ENCODE measurements at places on chromosomes 13 and 19.

DNA sequence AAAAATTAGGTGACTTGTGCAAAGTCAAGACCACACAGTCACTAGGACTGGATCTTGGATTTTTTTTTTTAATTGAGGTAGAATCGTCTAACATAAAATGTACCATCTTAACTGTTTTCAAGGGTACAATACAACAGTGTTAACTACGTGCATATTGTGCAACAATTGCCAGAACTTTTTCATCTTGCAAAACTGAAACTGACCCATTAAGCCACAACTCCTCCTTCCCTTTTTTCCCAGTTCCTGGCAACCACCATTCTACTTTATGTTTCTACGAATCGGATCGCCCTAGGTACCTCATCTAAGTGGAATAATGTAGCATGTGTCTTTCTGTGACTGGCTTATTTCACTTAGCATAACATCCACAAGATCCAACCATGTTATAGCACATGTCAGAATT lies 37.5 kb upstream of the POMP start:
- no peak for DNase-seq

DNA sequence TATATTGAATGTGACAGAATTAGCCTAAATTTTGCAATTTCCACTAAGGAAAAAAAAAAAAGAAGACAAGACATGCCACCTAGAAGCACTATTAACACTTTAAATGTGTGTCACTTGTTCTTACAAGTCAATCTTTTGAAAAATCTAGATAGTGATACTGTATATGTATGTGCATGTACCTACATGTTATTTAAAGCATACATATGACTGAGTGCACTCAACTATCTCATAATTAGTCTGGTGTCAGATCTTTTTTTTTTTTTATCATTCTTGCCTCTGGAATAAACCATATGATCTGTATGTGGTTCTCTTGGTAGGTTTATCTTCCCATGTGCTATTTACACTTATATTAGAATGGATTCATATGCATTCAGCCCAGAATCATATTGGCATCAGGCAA lies 62.3 kb downstream of the FOXO1 start:
- DNase-seq, result no peak

DNA sequence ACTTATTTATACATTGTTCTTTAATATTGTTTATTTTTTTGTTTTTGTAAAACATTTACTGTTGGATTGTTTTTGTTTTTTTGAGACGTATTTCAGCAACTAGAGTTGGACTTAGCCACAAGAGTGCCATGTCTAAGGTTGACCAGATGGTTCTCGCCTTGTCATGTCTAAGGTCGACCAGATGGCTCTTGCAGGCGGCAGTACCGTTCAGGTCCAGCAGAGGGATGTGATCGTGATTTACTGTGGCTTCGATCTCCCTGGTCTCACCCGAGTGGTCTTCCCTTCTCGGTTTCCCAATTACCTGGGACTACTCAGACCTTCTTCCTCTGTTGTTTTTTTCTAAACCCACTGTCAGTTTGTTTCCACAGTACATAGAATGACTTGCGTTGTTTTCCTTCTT lies 1438.6 kb downstream of the UQCRFS1 start:
- no peak for DNase-seq

DNA sequence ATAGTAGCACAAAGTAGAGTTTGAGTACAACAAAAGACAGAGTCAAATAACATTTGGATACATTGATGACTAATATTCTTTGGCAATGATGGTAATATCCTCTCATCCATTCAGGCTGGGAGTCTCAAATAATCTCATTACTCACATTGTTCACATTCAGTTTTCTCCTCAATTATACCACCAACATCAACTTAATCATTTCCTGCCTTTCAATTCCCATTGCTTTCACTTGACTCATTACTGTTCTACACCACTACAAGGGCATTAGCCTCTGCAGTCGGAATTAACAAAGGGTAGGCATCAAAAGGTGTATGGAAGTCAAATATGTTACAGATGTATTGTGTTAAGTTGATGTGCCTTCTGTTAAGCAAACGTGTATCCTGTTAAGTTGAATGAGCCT lies 518.4 kb upstream of the SLITRK1 start:
- DNase-seq, result no peak

GRCh38 chr19:32189956-32190706 lies 155.3 kb upstream of the ZNF507 start:
- DNase-seq, result no peak

DNA sequence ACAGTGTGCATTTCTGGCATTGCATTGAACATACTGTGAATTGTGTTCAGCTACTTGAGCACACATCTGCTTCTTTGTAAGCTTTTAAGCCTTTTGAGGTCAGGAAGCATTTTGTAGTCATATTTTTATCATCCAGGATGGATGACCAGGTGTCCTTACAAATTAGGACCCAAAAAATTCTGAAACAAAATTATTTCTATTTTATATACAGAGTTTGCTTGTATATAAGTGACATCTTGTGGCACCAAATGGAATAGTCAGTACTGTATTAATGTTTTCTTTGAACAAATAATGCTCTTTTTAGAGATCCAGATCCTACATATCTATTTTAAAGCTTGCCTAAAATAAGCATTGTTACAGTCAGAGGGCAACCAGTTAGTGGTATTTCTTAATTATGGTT lies 9.5 kb upstream of the SUPT20H start:
- no peak for DNase-seq

- no peak for DNase-seq
Observed at GRCh38 chr19:31350693-31351055, 1.4 kb upstream of the TSHZ3 start.

DNA sequence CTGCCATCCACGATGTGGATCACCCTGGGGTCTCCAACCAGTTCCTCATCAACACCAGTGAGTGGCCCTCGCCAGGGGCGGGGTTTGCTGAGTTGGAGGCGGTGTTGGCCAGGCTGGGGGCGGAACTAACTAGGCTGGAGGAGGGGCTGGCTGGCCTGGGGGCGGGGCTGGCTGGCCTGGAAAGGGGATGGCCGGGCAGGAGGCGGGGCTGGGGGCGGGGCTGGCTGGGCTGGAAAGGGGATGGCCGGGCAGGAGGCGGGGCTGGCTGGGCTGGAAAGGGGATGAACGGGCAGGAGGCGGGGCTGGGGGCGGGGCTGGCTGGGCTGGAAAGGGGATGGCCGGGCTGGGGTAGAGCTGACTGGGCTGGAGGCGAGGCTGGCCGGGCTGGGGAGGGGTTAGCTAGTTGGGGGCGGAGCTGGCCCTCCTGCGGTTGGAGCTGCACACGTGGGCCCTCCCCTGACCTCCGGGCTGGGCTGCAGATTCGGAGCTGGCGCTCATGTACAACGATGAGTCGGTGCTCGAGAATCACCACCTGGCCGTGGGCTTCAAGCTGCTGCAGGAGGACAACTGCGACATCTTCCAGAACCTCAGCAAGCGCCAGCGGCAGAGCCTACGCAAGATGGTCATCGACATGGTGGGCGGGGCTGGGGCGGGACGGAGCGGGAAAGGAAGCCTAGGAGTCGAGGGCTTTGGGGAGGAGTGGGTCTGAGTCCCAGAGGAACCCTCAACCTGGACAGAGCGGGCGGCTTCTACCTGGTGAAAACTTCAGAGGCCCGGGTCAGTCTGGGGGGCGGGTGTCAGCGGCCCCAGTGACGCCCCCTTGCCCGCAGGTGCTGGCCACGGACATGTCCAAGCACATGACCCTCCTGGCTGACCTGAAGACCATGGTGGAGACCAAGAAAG lies 41.0 kb downstream of the PDE4A start:
- peak; percentile 96 for DNase-seq

DNA sequence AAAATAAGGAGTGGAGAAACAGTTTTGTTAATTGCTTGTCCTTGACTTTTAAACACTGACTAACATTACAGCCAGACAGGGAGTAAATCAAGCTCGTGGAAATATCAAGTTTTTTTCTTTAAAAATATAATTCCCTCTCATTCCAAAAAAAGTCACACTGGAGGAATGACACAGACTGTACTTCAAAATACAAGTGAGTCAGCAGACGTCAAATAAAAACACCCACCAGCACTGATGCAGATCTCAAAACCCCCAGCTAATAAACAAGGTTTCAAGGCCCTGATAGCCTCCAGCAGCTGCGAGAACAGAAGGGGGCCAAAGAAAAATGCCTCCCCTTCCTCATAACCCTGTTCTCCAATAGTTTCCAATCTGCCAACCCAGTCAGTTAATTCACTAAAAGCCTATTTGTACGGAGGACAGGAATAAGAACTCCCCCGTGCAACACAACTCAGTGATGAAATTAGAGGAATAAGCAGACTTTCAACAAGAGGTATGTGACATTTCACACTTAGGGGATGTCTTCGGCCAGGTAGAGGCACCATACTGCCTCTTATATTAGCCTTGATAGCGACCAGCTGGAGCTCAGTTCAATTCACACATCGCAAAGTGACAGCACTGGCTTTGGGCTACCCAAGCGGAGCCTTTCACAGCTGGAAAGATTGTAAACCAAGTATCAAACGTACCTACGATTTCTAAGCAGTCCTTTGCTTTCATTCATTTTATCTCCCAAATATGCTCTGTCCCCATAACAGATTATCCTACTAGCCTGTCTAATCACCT lies 561.0 kb upstream of the KLF12 start:
- no peak for DNase-seq

GRCh38 chr19:55111238-55111831 lies 6.1 kb downstream of the PPP1R12C start:
- no peak for DNase-seq

GRCh38 chr13:40269086-40269485 lies 397.4 kb downstream of the FOXO1 start:
- no peak for DNase-seq

DNA sequence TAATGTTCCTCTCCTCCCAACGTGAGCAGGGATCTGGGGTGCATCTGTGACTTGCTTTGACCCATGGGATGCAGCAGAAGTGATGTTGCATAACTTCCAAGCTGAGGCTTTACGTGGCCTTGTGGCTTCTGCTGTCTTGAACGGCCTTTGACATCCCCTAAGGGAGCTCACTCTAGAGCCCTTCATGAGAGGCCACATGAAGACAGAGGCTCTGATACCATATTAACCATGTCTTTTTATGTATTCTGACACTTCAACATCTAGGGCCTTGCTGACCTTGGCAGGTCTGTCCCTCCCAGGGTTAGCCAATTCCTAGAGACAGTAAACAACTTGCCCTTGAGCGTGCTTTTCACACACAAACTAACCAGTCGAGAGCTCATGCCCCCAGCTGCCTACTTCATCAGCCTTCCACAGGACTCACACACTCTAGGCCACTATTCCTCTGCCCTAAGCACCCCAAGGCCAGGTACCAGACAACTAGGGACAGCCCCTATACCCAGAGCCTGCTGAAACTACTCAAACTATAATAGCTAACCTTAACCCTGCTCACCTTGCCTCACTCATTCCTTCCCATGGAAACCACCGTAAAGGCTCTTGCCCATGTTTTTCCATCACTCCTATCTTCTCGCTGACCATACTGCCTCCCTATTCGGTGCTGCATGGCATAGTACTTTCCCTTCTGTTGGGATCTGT lies 45.4 kb downstream of the CCDC70 start:
- no peak for DNase-seq

DNA sequence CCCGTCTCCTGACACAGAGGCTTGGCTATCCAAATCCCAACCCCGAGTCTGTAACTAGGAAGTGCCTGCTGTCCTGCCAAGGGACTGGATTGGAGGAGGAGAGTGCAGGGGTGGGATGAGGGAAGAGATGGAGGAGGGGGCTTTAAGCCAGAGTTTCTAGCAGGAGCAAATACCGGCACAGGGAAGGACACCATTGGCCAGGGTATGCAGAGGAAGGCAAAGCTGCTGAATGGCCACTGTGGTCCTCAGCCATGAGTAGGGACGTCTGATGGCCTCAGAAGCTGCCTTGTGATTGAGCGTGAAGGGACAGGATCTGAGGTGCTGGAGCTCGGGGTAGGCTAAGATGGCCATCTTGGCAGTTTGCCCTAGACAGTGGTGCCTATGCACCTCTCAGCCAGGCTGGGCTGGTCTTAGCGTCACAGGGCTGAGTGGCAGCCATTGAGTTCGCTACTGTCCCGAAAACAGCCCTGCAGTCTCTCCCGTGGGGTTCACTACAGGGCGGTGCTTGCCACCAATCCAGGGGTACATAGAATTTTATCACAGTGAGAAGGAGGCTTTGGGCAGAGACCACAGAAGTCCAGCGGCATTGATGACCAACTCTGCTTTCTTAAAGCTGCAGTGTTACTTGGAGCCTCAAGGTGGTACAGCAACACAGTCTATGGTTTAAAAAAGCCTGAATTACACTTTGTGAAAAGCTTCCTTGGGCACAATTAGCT lies 61.8 kb downstream of the AKAP11 start:
- no peak for DNase-seq

DNA sequence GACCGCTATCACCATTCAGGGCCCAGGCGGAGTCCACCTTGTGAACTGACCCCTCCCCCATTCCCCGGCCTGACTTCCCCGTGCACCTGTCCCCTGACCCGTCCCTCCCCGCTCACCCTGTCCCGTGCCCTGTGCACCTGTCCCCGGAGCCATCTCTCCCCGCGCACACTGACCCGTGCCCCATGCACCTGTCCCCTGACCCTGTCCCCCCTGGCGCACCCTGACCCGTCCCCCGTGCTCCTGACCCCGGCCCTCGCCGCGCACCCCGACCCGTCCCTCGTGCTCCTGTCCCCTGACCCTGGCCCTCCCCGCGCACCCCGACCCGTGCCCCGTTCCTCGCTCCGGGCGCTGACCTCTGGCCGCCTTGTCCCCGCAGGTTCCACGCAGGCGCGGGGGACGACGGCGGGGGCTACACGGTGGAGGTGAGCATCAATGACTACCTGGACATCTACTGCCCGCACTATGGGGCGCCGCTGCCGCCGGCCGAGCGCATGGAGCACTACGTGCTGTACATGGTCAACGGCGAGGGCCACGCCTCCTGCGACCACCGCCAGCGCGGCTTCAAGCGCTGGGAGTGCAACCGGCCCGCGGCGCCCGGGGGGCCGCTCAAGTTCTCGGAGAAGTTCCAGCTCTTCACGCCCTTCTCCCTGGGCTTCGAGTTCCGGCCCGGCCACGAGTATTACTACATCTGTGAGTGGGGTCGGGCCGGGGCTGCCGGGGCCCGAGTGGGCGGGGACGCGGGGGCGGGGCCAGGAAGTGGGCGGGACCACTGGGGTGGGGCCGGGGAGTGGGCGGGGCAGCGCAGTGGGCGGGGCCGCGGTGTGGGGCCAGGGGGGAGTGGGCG lies 9.7 kb downstream of the EFNA2 start:
- no peak for DNase-seq

DNA sequence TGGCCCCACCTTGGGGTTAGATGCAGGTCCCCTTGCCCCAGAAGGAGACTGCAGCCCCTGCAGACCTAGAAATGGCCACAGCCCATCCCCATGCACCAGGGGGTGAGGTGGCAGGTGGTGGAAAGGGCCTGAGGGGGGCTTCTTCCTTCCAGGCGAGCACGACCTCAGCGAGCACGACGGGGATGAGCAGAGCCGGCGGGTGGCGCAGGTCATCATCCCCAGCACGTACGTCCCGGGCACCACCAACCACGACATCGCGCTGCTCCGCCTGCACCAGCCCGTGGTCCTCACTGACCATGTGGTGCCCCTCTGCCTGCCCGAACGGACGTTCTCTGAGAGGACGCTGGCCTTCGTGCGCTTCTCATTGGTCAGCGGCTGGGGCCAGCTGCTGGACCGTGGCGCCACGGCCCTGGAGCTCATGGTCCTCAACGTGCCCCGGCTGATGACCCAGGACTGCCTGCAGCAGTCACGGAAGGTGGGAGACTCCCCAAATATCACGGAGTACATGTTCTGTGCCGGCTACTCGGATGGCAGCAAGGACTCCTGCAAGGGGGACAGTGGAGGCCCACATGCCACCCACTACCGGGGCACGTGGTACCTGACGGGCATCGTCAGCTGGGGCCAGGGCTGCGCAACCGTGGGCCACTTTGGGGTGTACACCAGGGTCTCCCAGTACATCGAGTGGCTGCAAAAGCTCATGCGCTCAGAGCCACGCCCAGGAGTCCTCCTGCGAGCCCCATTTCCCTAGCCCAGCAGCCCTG lies 4.2 kb upstream of the F10 start:
- peak; percentile 87 for DNase-seq

All from chondrocyte (in vitro differentiated cells).